ENCODE measurements at places on chromosomes 5 and 9.

DNA sequence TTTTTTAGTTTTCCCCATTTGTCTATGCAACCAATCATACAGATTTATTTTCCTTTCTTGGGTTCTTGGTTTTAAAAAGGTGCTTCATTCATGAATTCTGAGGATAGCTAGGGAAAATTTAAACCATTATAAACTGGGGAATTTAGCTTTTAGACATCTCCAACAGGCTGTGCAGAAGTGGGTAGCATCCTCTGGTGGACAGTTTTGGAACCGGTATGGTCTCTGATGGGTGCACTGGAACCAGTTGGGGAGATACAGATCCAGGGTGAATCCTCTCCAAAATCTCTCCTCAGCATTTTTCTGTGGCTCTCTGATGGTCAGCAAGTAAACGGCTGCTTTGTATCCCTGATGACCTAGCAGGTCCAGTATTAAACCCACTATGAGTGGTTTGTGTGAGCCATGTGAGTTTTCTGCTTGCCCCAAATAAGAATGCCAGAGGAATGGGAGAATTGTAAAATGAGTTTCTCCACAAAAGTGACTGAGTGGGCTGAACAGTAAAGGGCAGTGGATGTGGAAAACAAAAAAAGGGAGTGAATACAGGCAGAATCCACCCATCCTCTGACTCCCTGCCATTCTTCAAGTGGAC, 9.1 kb upstream of the DNAJC25 start:
- DNase-seq, result no peak

GRCh38 chr9:72696511-72696910, 175.1 kb downstream of the TMC1 start:
- no peak for DNase-seq

DNA sequence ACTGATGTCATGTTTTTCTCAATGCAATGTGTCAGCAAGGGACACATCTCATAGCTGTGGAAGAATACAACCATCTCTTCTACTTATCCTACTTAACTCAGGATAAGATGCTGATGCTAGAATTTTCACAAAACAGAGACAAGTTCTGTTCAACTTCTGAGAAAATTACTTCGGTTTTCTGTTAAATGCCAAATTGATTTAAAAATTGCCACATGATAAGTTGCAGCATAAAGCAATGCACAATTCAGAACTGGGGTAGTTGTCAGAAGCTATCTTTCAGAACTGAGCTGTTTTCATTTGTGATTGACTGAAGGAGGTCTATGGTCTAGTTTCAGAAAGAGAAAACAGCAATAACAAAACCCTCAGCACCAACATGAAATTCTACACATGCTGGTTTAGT, 954.8 kb upstream of the C9orf72 start:
- DNase-seq, result no peak

GRCh38 chr5:151483176-151483575, 35.8 kb downstream of the SLC36A1 start:
- no peak for DNase-seq

- DNase-seq, result no peak
Measured at GRCh38 chr9:125532812-125533594, 174.0 kb downstream of the MAPKAP1 start.

- DNase-seq, result no peak
Measured at GRCh38 chr5:147410496-147411358, 99.1 kb downstream of the DPYSL3 start.

- DNase-seq, result no peak
Measured at GRCh38 chr5:127446626-127447025, 70.8 kb upstream of the PRRC1 start.

GRCh38 chr5:458547-459353, 15.8 kb downstream of the EXOC3 start:
- no peak for DNase-seq

DNA sequence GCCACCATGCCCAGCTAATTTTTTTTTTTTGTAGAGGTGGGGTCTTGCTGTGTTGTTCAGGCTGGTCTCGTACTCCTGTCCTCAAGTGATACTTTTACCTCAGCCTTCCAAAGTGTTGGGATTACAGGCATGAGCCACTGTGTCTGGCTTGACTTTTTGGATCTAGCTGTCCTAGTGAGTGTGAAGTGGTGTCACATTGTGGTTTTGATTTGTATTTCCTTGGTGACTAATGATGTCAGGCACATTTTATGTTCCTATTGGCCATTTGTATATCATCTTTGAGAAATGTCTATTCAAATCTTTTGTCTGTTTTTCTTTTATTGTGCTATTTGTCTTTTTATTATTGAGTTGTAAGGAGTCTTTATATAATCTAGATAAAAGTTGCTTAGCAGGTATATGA, 53.5 kb upstream of the MCCC2 start:
- DNase-seq, result peak; percentile 16

DNA sequence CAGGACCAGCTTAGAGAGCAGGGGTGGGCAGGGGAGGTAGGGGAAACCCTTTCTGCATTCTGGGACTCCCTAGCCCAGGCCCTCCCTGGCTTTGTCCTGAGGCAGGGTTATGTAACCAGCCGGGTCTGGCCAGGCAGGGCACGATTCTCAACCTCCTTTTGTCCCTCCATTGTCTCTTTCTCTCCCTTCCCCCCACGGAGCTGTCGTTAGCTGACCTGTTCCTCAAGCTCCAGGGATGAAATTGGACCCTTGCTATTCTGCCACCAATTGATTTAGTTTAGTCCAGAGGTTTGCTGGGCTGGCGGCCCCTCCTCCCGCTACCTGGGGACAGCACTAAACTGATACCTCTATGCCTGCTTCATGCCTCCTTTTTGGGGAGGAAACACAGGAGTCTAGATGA, 9.4 kb upstream of the NDST1 start:
- DNase-seq, result no peak

DNA sequence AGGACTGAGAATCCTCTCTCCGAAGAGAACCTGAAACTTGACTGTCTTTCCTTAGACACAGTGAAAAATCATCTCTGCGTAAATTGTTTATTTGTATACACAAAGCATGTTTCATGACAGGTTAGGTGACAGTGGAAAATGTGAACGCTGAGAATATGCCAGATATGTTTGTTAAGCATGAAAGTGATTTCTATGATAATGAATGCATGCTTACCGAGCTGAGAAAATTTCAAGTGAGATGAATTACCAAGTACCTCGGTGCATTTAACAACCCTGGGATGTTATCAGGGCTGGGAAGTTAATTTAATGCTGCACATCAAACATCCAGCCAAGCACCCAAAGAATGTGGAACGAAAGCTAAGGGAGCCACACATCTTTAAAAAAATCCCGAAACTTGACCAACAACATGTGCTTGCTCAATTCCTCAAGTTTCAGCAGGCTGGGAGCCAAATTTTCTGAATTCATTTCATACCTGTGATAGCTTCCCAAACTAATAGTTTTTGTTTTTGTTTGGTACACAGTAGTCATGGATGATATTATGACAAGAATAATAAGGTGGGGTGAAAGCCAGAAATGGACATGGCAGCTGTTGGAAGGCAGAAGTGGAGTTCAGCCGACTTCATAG, 336.9 kb downstream of the ARHGEF28 start:
- DNase-seq, result no peak

DNA sequence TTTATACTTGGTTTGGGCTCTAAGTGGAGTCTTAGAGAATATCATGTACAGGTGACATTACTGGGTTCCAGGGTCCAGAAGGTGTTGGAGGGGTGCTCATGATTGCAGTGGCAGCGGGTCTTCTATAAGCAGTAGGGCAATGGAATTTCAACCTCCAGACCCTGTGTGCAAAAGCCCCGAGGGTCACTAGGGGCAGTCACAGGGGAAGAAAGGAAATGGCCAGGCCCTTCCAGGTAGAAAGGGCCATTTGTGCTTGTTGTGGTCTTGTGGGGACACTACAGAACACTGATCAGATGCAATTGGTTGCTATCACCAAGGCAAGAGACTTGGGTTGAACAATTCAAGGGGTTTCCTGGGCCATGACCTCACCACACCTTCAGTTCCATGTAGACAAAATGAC, 283.4 kb downstream of the GADD45G start:
- DNase-seq, result no peak

DNA sequence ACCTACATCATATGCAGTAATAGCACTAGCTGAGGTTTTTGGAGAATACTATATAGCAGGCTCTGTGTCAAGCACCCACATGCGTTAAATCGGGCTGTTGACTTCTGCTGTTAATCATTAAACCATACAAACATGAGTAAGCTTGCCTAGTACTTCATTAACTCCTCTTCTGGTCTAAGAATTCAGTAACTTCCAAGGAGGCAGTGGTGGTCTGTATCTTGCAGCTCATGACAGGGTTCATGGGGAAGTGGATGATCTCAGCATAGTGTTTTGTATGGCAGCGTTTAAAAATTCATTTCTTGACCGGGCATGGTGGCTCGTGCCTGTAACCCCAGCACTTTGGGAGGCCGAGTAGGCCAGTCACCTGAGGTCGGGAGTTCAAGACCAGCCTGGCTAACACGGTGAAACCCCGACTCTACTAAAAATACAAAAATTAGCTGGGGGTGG, at the start of gene HAVCR1:
Gene HAVCR1 (minus strand): TSS at position 24 of the 447 bp plus-strand sequence. CDS start 1,173 bp downstream, outside the sequence.
- DNase-seq, result no peak

DNA sequence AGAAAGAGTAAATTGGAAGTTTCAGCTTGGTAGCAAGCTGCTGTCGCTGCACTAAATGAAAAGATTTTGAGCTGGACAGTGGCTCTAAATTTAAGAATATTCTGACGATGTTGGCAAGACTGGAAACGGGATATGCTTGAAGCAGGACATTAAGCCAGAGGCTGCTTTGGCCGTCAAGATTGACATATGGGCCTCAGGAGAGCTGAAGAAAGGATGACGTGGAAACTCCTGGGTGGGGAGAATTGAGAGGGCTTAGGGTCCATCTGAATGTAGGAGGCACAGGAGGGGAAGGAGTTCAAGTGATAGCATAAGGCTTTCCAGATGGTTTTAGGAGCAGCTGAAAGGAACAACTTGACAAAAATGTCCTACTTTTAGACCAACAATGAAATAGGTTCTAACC, 108.9 kb downstream of the PAPPA start:
- DNase-seq, result no peak

DNA sequence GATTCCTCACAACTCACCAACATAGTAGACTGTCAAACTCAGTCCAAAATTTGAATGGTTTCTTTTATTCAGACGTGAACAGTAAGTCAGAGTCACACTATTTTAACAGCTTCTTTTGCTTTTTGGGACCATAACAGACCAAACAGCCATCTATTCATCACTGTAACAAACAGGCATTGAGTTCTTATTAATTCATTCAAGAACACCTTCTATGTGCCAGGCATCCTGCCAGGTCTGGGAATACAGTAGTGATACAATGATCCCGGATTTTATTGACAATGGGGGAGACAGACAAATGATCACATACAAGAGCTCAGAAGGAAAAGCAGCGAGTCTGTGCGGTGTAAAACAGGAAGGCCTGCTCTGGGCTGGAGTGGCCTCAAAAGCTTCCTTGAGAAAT, 153.3 kb upstream of the ERCC6L2 start:
- DNase-seq, result no peak

DNA sequence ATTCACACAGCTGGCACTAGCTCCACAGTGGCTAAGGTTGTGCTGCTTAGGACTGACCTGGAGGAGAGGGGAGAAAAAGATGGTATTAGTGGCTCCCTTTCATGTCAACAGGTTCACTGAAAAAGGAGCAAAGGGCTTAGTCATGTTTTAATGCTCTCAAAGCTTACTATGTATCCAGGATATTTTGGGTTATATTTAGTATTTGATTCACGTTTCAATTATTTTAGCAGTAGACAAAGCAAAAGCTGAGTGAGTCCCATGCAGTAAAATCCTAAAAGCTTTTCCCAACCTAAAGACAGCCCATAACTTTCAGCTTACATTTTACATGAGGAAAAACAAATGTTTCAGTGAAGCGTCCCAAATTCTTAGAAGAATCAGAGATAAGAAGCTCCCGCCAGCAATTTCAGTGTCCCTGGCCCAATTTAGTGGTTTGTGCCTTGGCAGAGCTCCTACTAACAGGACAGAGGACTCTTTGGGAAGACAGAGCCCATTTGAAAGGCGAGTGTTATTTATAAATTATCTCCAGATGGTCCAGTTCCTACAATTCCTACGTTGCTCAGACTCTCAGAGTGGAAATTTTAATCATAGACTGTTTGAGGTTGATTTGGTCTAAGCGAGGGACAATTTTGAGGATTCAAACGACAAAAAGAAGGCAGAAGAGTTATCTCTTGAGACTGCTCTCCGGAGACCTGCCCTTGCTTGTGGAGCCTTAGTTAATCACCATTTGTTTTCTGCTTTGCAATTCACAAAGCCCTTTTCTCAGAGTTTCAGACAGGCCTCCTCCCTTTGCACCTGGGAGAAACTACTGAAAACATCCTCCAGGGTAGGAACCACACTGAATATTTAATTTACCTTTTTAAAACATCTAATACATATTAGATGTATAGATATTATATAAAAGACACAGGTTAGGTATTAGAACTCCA, 225.0 kb upstream of the ANKRD55 start:
- no peak for DNase-seq

- no peak for DNase-seq
Measured at GRCh38 chr9:15843316-15843715, 290.5 kb downstream of the CCDC171 start.

Measured in central memory CD4-positive, alpha-beta T cell (primary cell).